Nephron progenitor cell (in vitro differentiated cells): ENCODE measurements at places on chromosomes 12 and 14.

GRCh38 chr12:132847363-132848356, 19.0 kb upstream of the GOLGA3 start:
- DNase-seq: no peak

DNA sequence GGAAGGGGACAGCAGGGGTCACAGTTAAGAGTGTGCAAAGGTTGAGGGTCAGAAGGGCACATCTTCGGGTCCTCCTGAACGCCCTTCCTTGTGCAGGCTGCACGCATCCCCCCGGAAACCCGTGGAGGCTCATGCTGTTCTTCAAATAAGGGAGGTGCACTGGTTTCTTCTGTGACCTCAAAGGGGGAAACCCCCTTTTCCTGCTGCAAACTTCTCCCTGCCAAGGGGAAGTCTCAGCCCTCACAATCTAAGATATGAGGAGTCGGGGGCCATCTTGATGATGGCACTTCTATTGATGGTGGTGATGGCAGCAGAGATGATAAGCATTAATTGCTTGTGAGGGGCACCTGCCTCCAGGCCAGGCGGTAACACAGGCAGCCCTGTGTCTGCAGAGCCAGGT, 40.0 kb downstream of the ISCA2 start:
- DNase-seq: no peak

- DNase-seq: no peak
Observed at GRCh38 chr14:35378425-35379233, 25.9 kb downstream of the NFKBIA start.

GRCh38 chr12:79400481-79400880, 290.3 kb downstream of the PAWR start:
- no peak for DNase-seq

DNA sequence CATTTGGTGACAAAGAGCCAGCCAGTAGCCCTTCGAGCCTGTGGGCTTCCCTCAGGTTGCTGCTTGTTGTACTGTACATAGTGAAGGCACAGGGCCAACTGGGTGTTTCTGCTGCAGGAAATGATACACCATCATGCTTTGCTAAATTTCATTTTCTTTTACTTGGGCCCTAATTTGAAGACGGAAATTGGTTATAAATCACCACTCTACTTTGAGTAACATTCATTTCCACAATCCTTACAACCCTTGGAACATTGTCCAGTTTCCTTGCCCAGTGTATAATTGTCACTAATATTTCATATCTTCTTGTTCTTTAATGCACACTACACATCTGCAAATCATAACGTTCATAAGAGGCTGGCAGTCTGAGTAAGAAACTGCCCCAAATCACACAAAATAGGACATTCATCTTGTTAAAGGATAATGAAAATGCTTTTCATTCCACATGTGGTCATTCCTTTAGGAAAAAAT, 30.2 kb downstream of the MSRB3 start:
- DNase-seq: no peak

GRCh38 chr12:91040096-91040755, 17.6 kb downstream of the KERA start:
- DNase-seq: no peak

DNA sequence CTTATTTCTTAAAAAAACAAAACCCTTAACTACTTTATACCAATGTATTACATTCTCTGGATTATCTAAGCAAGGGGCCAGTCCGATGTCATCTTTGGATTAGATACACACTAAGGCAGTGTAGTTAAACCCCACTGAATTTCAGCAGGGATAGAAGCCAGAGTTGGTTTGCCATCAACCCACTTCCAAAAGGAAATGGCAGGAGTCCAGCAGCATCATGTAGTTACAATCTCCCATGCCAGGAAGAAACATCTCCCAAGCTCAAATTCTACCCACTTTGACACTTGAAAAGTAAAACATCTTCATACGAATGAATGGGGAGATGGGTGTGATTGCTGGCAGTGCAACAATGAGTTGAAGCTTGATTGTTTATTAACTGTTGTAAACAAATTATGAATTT, 203.5 kb upstream of the PLXNC1 start:
- DNase-seq: no peak

GRCh38 chr12:19125325-19125724, 4.2 kb upstream of the PLEKHA5 start:
- DNase-seq: no peak

DNA sequence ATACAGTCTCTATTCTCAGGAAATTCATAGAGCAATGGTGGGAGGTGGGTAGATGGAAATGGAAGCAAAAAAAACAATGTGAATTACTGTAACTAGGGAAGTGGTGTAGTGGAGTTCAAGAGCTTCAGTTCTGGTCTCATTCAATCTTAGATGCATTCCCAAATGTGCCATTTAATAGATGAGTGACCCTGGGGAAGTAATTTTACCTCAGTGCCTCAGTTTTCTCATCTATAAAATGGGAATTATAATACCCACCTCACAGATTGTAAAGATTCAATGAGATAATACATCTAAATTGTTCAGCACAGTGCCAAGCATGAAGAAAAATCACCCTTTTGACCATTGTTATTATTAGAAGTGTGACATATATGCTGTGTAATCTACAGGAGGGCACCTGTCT, 173.1 kb downstream of the SLC38A4 start:
- DNase-seq: no peak

DNA sequence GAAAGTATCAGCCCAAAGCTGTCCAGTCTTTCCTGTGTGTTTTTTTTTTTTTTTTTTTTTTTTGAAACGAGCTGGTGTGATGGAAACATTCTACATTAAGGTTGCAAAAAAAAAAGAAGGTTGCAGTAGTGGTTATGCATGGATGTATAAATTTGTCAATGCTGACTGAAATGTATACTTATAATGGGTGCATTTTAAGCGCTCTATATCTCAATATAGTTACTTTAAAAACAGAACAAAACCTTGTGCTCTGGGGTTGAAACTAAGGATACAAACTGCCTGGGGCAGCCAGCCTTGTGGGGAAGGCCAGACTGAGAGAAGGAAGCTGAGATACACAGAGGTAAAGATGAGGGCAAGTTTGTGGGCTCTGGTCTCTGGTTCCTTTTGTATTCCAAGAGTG, 87.3 kb upstream of the RMST start:
- no peak for DNase-seq

GRCh38 chr12:47388712-47389111, 309.0 kb upstream of the AMIGO2 start:
- no peak for DNase-seq

- no peak for DNase-seq
Observed at GRCh38 chr12:112969547-112970306, 8.6 kb upstream of the OAS2 start.

DNA sequence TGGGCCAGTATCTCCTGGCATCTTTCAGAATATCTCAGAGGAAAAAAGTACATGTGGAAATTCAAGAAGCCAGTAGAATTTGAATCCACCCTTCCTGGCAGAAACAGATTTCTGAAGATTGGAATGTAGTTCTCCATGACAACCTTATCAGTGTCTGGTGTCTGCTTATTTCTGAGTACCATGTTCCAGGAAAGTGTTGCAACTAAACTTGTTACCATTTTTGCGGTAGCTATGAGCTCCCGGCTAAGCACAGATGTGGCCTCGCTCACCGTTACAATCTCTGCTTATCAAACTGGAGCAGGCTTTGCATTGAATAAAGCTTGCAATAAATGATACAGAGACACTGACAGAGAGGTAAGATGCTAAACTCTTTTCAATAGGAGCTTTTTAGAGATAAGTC, 13.0 kb upstream of the ITPR2 start:
- no peak for DNase-seq

DNA sequence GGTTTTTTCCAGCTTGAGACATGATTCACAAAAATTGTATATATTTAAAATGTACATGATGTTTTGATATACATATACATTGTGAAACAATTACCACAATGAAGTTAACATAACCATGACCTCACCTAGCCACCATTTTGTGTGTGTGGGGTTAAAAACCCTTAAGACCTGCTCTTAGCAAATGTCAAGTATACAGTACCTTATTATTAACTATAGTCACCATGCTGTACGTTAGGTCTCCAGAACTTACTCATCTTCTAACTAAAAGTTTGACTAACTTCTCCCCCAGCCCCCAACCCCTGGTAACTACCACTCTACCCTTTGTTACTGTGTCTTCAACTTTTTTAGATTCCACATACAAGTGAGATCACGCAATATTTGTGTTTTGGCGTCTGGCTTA, 52.6 kb downstream of the EIF2S3B start:
- DNase-seq: no peak

DNA sequence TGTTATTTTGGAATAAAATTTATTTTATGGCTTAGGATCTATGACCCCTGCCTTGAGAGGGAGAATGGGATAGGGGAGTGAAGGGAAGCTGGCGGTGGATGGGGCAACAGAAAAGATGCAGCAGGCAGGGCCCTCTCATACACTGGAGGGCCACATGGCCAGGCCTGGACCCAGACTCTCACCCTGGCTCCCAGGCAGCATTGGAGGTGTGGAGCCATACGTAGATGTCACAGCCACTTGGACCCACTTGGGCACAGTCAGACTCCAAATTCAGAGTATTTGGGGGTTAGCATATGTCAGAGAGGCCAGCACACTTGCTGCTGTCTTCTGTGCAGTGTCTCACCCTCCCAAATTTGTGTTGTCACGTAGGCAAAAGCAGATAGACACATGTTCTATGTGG, 6.5 kb downstream of the NAB2 start:
- no peak for DNase-seq

DNA sequence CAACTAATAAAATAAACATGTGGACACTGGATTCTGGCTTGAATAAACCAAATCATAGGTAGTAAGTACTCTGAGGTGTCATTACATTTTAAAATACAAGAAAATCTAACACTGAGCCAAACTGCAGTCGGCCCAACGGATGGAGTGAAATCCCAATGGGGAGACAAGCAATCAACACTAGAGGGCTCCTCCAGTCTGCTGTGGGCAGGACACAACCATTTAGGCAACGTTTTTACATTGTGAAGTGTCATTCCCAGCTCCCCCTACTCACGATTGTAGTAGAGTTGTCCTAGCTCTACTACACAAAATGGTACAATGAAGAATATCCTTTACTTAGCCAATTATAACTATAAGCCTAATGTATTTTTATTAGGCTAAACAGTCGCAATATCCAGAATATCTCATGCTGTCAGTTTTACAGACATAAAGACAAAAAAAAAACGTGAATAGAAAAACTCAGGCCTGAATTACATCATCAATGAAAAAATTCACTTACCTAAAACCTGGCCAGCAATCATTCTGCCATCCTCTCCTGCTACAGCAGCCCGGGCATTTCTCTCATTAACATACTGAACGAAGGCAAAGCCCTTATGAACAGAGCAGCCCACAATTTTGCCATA, 35.7 kb downstream of the HNRNPC start:
- no peak for DNase-seq

- no peak for DNase-seq
Observed at GRCh38 chr12:124916374-124917134, 2.1 kb upstream of the UBC start.

- no peak for DNase-seq
Observed at GRCh38 chr14:90255871-90256270, 482 bp upstream of the PSMC1 start.

GRCh38 chr14:38837343-38838048, 265.5 kb downstream of the SEC23A start:
- peak; percentile 10 for DNase-seq

GRCh38 chr12:57611108-57611826, at the start of gene ARHGEF25:
TSS of gene ARHGEF25 (plus strand) at chr12:57611435. CDS start at chr12:57611895, 460 bp downstream.
- DNase-seq: peak; percentile 83

GRCh38 chr12:75979181-75979580, 52.4 kb downstream of the PHLDA1 start:
- DNase-seq: no peak

- DNase-seq: no peak
Observed at GRCh38 chr12:209851-210250, 4.1 kb downstream of the SLC6A12 start.

DNA sequence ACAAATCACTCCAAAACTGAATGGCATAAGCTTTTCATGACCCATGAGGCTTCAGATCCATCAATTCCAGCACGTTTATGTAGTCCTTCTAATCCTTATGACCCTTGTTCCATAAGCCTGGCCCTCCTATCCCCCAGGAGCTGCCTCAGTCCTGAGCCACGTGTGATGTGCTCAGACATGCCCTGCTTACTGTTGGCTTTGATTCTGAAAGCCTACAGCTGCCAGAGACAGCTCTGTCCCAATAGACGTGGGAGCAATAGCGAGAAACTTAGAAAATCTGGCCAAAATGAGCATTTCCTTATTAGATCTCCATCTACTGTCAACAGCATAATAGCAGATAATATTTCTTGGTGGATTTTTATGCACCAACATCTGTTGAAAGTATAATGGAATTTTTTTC, 33.2 kb downstream of the DUSP6 start:
- no peak for DNase-seq

GRCh38 chr12:54197431-54197909, 8.7 kb upstream of the SMUG1 start:
- peak; percentile 42 for DNase-seq

DNA sequence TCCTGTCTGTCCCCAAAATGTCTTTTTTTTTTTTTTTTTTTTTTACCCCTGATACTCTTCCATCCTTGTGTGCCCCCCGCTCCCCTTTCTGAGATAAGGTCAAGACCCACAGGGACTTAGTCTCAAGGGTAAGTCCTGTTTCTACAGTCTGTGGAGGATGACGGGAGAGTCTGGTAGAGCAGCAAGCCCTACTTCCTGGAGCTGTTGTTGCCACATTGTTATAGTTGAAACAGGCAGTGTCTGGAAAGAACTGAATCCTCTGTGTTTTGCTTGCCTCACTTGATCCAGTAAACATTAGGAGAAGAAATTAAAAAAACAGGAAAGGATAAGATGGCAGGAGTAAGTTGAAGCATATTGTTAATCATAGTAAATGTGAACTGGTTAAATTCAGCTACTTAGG, 45.5 kb downstream of the ZNF664 start:
- no peak for DNase-seq

DNA sequence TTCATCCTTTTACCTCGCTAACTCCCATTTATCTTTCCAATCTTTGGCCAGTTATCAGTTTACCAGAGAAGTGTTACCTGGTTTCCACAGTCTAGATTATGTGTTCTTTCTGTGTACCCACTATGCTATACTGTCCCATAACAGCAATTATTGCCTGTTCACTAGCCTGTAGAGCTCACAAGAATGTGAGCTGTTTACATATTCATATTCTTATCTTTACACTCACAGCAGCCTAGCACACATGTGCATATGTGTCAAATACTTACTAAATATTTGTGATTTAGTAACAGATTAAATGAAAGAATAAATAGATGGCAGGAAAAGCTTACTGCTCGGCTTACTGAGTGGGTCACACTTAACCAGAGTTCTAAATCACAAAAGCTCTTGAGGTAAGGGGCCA, 97.8 kb downstream of the NOVA1 start:
- no peak for DNase-seq

DNA sequence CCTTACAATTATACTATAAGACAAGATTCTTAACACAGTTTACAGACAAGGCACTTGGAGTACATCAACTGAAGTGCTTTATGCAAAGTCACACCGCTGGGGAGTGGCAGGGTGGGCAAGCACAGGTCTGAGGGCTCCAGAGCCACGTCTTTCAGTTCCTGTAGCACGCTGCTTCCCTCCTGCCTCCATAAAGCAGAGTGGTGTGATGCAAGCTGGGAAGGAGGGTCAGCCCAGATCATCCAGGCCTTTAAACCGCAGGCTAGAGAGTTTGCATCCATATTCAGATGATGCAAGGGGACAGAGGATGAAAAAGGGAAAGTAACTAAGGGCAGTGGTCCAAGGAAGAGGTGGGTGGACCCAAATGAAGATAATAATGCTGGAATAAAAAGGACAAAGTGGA, 132.6 kb downstream of the ITPR2 start:
- DNase-seq: peak; percentile 2

- peak; percentile 77 for DNase-seq
Observed at GRCh38 chr12:7017870-7018349, 366 bp downstream of the LPCAT3 start.

- peak; percentile 27 for DNase-seq
Observed at GRCh38 chr14:74571901-74572725, 39.9 kb downstream of the LTBP2 start.

- DNase-seq: no peak
Observed at GRCh38 chr12:4580281-4580688, 18.3 kb downstream of the DYRK4 start.
